ENCODE measurements at places on chromosomes 7 and 10.

DNA sequence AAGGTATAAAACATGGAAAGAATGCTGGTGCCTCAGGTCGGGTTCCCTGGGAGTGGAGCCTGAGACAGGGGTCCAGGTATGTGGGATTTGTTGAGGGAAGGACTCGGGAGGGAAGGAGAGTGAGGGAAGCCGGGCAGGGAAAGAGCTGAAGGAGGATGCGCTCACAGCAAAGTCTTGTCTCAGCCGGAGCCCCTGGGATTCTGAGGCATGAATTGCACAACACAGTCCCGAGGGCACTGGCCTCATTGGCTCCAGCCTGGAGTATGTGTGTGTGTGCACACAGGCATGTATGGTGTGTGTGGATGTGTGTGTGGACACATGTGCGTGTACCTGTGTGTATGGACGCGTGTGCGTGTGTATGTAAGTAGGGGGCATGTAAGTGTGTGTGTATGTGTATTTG is 87.4 kb downstream of the WDFY4 start:
- DNase-seq: no peak

DNA sequence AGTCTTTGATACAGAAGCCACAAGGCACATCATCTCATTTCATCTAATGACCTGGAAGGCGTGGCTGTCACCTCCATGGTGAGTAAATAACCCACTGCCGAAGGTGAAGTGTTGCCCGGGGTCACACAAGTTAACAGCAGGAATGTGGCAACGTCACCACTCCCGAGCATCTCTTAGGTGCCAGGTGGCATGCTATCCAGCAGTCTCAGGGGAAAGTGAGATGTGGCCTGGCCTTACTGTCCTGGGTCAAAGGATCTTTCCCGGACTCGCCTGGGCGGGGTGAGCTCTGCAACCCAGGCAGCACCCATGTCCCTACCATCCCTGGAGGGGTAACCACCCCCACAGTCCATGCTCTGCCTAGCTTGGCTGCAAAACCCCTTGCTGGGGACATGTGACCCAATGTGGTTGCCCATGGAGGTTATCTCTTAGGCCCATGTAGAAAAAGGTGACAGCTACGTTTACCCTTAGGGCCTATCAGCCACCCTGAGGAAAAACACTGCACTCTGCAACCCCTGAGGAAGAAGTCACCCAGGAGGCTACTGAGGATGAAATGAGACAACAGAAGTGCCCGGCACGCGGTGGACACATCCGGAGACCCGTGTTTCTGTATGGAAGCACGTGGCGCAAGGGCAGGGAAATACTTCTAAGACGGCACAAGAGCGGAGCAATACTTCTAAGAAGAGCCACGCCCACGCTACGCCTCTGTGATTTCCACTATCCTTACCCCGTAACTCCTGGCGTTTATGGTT is 52.0 kb downstream of the BAIAP2L1 start:
- DNase-seq: no peak

DNA sequence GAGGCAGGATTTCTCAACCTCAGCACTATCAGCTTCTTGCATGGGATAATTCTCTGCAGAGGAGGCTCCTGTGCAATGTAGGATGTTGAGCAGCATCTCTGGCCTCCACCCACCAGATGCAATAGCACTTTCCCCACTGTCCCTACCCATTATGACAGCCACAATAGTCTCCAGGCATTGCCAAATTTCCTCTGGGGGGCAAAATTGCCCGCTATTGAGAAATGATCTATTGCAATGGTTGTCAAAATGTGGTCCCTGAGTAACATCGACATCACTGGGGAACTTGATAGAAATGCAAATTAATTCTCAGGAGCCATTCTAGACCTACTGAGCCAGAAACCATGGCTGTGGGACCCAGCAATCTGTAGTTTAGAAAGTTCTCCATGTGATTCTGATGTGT is 7.0 kb downstream of the KCNK18 start:
- no peak for DNase-seq

- peak; percentile 76 for DNase-seq
These were observed 64.8 kb upstream of the DNAJB6 start for GRCh38 chr7:157271991-157272324.

- no peak for DNase-seq
These were observed 3.1 kb downstream of the AGMO start for GRCh38 chr7:15558756-15559155.

DNA sequence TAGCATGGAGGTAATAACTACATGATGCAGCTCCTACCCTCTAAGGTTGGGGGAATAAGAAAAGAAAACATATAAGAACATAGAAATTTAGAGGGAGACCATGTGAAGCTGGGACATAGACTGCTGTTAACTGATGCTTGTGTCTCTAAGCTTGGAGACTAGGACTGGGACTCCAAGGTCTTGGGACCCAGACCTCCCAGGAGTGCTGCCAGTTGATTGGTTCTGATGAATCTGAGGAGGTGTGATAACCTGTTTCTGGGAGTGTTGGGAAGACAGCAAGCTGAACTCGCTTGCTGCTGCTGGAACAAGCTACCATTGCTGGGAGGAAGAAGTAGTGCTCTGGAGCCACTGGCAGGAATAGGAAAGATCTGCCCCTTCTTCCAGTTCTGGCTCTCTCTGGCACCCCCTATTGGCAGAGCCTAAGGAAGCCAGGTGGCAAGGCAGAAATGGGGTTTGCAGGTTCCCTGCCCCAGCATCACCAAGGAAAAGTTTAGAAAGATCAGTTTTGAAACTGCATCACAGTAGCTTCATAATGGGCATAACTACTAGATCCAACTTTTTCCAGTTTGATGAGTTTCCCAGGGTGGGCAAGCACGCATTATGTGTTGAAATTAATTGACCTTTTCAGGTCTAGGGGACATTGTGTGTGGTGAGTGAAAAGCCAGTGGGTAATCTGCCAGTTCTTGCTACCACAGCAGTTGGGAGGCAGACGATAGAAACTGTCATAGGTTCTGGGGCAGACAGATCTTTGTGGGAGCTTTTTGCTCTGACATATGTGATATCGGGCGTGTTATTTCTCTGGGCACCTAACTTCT is 140.7 kb downstream of the SND1 start:
- DNase-seq: no peak

- no peak for DNase-seq
These were observed 379.6 kb downstream of the ARL4A start for GRCh38 chr7:13067036-13067435.

DNA sequence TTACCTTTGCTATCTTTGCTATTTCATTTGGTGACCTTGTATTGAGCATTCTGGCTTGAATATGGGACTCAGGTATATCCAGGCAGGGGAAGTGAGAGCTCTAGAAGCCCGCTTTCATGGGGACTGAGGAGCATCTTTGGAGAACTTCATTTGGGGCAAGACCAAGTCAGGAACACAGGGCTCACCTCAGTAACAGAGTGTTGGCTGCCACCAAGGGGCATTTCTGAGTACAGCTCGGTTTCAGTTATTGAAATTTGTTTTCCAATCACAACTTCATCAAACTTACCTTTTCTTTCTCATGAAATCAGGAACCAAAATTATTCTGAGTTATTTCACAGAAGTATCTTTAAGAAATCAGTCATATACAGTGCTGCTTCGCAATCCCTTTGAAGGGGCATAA is 337.2 kb downstream of the C7orf25 start:
- DNase-seq: no peak

DNA sequence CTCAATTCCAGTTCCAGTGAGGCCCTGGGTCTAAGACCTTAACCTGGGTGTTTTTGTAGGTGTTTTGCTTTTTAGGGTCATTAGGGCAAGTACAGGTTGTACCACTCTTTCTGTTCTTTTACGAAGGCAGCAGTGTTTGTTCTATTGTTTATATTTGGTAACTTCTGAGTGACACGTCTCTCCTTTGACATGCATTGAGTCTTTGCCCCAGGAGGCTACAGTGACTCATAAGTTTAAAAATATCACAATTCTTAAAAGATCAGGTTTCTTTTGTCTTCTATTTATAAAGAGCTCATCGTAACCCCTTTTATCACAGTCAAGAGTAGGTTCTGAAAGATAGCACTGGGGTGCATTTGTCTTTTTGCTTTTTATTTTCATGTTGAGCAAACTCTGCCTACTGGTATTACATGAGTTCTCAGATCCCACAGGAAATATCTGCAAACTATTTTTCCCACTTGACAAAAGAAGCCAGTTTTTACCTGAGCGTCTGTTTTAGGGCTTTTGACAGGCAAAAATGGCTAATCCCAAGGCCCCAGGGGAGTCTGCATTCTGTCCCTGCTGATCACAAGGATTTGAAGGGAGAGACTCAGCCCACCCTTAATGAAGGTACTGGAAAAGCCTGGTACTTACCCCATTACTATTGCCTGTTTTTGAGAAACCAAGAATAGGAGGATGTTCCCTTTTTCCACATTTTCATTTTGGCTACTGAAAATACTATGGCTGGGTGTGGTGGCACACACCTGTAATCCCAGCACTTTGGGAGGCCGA is 7.9 kb downstream of the NUDT13 start:
- DNase-seq: no peak

DNA sequence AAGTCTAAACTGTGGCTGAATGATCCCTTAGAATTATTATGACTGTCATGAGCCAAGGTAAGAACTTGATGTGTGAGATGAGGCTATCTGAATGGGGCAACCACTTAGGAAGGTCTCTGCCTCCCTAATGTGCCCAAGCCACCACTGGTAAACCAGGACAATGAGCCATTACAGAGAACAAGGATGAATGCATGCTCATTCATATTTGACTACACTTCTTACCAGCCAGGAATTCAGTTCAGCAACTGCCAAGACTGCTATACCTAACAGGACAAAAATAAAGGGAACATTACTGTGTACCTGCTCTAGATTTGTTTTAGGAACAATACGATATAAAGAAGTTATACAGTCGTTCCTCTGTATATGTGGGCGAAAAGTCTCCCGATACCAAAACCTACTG is 23.0 kb downstream of the MPP7 start:
- DNase-seq: no peak

GRCh38 chr7:77238703-77239136 is 39.1 kb upstream of the FGL2 start:
- DNase-seq: no peak

Measured in smooth muscle cell of the brain vasculature (primary cell).